ENCODE measurements at places on chromosomes 5 and 9. TPM values are rescaled to one million over a fixed set of nuclear protein-coding genes. Genes with fewer than 3 reads are reported as not detected.

The SLC23A1 gene
- not detected for total RNA-seq

DNA sequence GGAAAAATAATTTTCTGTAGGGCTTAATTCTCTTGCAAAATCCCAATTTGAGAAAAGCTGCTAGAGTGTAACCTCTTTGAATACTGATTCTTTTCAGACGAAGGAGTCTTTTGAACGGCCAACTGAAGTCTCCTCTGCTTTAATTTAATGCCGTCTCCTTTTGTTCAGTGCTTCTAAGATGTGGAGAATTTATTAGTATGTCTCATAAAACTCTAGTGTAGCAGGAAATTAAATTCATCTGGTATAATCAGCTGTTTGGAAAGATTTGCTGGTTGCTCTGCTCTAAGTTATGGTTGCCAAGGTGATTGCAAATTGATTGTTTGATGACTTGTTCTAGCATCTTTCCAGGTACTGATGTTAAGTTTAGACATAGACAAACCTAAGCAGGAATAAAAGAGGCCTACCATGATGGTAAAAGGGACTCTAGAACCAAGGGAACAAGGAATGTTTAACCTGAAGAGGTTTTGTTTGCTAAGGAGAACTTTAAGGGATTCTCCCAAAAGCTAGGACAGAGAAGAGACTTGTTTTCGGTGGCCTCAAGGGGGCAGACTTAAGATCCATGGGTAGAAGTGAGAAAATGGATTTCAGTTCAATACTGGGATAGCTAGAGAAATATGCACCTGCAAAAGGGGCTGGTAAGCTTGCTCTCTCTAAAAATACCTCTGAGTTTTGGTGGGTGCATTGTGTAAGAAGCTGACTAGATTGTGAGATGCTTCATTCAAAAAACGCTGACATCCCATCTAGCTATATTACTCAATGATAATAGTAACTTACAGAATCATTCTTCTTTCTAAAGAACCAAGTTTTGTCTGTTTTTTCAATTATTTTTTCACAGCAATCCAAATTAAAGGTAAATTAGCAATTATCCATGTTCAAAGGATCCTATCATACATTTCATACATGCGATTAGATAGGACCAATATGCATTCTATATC is 5.7 kb upstream of the ADRB2 start:
- DNase-seq: no peak

DNA sequence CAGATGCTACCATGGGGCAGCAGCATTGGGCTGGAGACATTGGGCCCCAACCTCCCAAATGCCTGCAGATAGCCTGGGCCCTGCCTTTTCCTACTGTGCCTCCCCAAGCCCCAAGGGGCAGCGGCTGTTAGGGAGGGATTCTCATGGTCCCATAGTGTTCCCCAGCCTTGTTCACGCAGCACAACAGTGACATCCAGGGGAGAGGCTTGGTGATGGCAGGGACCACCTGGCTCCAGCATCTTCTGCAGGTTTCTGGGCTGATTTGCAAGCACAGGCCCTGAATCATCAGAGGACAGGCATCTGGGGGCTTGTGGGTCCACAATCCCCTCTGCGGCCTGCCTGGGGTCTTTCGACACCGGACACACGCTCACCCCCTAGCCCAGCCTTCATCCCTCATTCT is 354.6 kb downstream of the SLIT3 start:
- no peak for DNase-seq

GRCh38 chr9:80732506-80732905 is 956.8 kb downstream of the TLE1 start:
- DNase-seq: no peak

The NOXA1 gene
- 3.5 TPM for total RNA-seq

The F2RL2 gene
- 2.7 TPM for total RNA-seq

The CEP72 gene
- 2.0 TPM for total RNA-seq

DNA sequence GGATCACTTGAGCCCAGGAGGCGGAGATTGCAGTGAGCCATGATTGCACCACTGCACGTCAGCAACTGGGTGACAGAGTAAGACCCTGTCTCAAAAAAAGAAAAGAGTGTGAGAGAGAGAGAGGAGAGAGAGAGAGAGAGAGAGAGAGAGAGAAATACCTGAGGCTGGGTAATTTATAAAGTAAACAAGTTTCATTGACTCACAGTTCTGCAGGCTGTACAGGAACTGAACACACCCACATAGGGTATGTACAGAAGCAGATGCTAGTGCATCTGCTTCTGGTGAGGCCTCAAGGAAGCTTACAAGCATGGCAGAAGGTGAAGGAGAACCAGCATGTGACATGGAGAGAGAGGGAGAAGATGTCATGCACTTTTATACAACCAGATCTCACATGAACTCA is 46.4 kb upstream of the CHD1 start:
- no peak for DNase-seq
